ENCODE measurements at places on chromosomes 1 and 21.
A peak's percentile ranks its signal among the peaks of the same experiment; 100 is the strongest.

- DNase-seq = no peak
These were observed 5.0 kb downstream of the CTBS start for GRCh38 chr1:84569216-84569615.

- DNase-seq = no peak
These were observed 203.7 kb upstream of the C1orf87 start for GRCh38 chr1:60277269-60277668.

- no peak for DNase-seq
These were observed 253.1 kb downstream of the SIPA1L2 start for GRCh38 chr1:232376632-232377493.

DNA sequence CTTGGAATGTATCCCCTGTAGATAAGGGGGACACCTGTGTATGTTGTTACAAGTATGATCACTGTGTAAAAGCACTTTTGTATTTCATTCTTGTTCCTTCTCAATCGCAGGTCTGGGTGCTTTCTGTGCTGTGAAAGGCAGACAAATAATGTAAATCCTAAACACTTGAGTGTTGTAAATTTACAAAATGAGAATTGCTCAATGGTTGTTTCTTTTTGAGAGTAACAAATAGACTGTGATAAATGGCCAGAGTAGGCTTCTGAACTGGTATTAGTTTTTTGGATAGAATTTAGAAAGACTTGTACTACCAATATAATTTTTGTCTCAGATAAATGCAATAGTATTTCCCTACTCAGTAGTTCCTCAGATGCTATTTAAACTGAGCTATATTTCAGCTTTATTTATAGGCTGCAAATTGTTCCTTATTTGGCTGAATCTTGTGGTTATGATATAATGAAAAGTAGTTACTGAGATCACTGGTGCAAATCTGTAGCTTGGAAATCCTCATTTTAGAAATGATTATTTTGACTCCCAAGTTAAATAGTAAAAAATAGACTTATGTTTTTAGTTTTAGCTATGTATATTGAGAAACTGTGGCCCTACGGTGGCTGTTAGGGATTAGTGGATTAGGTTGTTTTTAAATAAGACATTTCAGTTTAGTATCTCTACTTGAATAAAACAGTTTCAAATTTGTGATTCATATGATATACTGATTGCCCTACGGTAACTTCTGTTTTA, 9.2 kb downstream of the BACH1 start:
- no peak for DNase-seq

- peak; percentile 81 for DNase-seq
These were observed 1.1 kb downstream of the IGFN1 start for GRCh38 chr1:201191653-201192260.

- no peak for DNase-seq
These were observed 39.1 kb downstream of the SPSB1 start for GRCh38 chr1:9331558-9332346.

GRCh38 chr1:217626321-217626720, 4.6 kb downstream of the GPATCH2 start:
- no peak for DNase-seq

DNA sequence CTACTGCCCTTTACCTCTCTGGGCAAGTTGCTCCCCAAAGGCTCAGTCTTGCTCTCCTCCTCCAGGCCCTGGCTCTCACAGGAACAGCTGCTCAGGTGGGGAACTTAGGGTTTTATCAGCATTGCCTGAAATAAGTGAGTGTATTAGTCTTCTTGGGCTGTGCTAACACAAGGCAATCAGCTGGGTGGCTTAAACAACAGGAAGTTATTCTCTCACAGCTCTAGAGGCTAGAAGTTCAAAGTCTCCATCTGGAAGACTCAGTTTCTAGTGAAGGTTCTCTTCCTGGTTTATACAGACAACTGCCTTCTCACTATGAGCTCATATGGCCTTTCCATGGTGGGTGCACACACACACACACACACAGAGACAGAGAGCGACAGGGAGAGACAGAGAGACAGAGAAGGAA, 2.8 kb upstream of the CD1C start:
- no peak for DNase-seq

GRCh38 chr21:15517394-15517793, 212.4 kb upstream of the USP25 start:
- DNase-seq = no peak

DNA sequence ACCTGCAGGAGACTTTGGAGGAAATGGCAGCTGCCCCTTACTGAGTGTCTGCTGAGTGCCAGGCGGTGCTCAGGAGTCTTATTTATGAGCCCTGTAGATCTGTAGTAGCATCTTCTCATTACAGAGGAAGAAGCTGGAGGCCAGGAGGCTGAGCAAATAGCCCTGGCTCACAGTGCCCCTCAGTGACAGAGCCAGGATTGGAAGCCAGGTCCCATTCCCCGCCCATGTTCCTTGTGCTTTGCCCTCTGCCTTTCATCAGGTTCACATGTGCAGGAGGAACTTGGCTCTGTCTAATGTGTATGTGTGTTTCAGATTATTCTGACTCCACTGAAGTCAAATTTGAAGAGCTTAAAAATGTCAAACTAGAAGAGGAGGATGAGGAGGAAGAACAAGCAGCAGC, 21.2 kb downstream of the KDM4A start:
- DNase-seq = peak; percentile 22
